ENCODE measurements at places on chromosomes 11 and 22.

DNA sequence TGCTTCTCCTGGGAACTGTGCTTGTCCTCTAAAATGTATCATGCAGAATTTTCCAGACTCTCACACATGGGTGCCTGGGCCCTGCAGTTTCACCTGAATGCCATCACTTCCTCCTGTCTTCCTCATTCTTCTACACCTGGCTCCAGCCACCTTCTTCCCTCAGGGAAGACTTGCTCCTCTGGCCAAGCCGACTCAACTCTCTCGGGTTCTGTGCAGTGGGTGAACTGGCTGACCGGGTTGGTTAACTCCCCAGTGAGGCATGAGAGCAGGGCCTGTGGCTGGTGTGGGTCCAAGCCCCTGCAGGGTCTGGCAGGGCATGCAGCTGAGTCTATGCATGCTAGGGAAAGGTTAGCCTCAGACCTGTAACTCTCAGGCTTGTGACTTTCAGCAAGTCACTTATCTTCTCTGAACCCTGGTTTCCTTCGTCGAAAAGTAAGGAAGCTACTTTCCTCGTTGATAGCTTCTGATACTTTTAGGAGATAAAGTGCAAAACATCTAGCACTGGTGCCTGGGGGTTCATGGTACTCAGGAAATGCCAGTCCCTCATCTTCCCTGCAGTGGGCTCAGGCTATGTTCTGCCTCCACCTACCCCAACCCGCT lies 11.9 kb downstream of the CD82 start:
- DNase-seq = no peak

- no peak for DNase-seq
Measured at GRCh38 chr22:30447656-30448055, 22.1 kb downstream of the MTFP1 start.

GRCh38 chr11:33869481-33870422 lies 22.1 kb downstream of the LMO2 start:
- DNase-seq = peak; percentile 46

DNA sequence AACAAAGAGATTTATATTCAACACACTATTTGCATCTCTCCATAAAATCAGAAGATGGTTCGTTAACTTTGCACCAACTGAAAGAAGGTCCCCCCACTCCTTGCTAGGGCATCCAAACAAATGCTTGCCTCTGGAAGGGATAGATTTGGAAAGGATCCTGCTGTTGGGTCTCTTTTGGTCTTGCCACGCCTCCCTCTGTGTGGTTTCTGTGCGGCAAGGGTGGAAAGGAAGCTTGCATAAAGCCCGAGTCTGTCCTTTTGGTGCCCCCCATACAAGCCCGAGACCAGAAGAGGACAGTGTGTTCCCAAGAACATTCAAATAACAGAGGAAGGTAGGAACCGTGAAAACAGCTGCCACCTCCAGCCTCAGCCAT lies 15.1 kb downstream of the SCGB1A1 start:
- DNase-seq = no peak

DNA sequence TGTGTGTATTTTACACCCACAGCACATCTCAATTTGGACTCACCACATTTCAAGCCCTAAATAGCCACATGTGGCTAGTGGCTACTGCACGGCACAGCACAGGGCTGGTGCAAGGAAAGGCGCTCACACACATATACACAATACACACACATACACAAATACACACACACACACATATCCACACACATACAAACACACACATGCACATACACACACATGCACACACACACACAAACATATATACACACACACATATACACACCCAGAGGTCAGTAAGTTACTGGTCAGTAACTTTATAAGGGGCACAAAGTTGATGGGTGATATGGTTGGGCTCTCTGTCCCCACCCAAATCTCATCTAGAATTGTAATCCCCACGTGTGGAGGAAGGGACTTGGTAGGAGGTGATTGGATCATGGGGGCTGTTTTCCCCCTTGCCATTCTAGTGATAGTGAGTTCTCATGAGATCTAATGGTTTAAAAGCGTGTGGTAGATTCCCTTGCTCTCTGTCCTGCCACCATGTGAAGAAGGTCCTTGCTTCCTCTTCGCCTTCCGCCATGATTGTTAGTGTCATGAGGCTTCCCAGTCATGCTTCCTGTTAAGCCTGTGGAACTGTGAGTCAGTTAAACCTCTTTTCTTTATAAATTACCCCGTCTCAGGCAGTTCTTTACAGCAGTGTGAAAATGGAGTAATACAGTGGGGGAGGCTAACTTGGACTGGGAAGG lies 37.6 kb upstream of the DKK3 start:
- DNase-seq = peak; percentile 47

DNA sequence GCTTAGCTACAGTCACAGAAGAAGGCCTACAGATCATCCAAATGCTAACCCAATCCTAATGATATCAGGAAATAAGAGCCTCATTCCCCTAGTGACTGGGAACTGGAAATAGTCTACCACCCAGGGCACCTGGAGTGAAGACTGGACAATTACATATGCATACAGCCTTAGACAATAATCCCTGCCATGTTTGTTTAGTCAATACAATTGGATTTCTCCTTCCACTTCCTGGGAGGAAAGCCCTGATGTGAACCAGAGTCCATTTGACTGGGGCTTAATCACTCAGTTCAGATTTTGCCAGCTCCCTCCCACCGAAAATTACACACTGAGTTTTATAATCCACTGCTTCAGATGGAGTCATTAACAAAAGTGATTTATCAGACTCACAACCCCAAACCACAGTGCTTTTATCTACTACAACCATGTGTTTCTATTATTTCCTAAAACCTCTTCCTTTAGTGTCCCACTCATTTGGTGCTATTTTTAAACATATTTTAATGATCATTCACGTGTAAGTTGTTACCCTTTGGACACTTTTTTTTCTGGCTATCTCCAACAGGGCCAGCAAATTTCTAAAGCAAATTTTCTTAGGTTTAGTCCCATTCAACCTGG lies 29.9 kb downstream of the CWF19L2 start:
- no peak for DNase-seq

DNA sequence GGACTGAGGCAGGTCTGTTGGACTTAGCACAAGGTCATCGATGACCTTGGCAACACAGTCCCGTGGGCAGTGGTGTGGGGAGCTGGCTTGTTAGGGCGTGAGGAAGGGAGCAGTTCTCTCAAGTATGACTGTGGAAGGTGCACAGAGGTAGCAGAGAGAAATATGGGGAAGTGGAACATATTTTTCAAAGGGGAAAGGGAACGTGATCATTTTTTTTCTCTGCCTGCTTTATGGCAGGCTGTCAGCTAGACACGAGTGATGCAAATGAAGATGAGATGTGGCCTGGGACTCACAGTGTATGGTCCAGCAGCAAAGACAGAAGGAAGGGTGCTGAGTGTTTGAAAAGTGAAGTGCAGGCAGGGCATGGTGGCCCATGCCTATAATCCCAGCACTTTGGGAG lies 30.6 kb downstream of the ADAMTS8 start:
- no peak for DNase-seq

- no peak for DNase-seq
Measured at GRCh38 chr11:6892400-6892799, at the start of gene OR2D2. Gene OR2D2, minus strand, starts transcription at chr11:6892500. Its CDS starts 0 bp downstream, at chr11:6892500.

DNA sequence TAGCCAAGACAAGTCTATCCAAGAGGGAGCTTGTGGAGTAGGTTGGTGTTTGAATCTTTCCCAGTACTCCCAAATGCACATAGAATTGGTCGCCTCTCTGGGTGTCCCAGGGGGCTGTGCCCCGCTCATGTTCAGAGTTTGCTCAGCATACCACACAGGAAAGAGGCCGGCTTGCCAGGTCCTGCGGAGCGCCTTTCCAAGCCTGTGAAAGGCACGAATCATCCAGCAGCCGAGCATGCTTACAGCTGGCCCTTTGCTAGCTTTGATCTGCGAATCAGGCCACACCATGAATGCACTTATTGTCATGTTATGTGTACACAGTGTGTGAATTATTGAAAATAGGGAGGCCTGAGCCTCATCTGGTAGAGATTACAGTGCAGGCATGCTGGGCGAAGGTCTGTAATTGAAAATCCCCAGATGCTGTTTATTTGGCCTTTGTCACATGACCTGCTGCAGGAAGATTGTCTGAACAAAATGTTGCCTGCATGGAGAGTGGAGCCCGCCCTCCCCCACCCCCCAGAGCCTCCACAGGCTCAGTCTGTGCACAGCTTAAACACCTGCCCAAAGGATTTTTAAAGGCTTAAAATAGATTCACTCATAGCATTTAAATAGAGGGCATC lies 163.3 kb upstream of the RASSF10 start:
- DNase-seq = peak; percentile 11

- peak; percentile 43 for DNase-seq
Measured at GRCh38 chr22:40044870-40045834, 50.4 kb downstream of the FAM83F start.

- no peak for DNase-seq
Measured at GRCh38 chr11:102064316-102064715, 17.1 kb downstream of the CFAP300 start.

DNA sequence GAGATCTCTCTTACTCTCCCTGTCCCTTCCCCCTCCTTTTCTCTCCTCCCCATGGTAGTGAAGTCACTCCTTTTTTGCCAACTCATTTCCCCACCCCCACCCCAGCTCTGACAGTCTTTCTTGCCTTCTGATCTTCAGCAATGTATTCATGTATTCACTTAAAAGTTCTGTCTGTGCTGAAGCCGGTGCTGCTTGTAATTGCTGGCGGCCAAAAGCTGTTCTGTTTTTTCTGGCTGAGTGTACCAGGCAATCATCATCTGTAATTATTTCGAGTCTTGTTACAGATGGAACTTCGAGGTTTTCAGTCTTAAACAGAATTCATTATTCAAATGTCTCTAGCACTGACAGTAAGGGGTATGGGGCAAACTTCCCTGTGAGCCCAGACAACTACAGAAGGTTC lies 99.5 kb downstream of the SPATA19 start:
- no peak for DNase-seq

GRCh38 chr22:27331526-27332281 lies 469.9 kb downstream of the MN1 start:
- DNase-seq = peak; percentile 15

- peak; percentile 67 for DNase-seq
Measured at GRCh38 chr22:35470903-35471321, 69.7 kb upstream of the RASD2 start.

GRCh38 chr11:70761094-70761907 lies 363.0 kb downstream of the CTTN start:
- DNase-seq = peak; percentile 5

- DNase-seq = no peak
Measured at GRCh38 chr11:117299351-117300282, 8.5 kb downstream of the BACE1-AS start.

GRCh38 chr11:121672630-121673487 lies 220.1 kb upstream of the SORL1-AS1 start:
- no peak for DNase-seq

GRCh38 chr11:73946798-73947458 lies 3.9 kb upstream of the DNAJB13 start:
- DNase-seq = no peak

GRCh38 chr22:27488456-27489177 lies 312.9 kb downstream of the MN1 start:
- DNase-seq = no peak

GRCh38 chr11:95545116-95545875 lies 244.3 kb downstream of the FAM76B start:
- peak; percentile 27 for DNase-seq

DNA sequence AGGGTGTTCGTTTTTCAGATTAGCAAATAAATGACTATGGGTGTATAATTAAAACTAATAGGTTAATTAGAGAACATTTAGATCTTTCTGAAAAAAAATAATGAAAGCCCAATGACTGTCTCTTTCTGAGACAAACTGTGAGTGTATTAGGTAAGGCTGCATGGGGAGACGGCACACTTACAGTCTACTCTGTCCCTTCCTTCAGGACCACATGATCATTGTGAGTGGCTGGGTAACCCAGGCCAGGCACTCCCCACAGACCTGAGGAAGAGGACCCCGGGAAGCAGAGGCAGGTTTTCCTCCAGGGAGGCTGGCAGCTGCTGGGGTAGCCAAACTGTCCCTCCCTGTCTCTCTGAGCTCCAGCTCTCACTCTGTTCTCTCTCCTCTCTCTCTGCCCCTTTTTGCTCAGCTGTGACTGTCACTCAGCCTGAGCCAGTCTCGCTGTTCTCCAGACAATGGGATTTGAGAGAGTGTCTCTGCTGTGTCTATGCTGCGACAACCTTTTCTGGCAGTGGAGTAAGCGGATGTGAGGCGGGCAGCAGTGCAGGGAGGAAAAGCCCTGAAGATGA lies 83.1 kb upstream of the NCAM1 start:
- no peak for DNase-seq

DNA sequence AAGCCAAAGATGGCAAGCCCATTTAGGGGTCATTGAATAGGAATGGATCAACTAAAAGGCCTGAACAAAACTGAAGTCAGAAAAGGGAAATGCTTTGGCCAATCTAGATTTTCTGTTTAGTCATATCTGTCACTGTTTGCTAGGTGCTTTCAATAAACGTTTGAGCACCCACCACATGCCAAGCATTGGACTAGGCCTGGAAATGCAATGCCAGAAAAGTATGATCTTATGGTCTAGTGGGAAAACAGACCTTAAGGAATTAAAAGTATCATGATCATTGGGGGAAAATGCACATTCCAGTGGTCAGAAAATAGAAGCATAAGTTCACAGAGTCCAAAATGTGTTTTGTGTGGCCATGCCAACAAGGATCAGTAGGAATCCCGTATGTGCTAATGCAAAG lies 76.8 kb upstream of the BIRC3 start:
- DNase-seq = peak; percentile 25

DNA sequence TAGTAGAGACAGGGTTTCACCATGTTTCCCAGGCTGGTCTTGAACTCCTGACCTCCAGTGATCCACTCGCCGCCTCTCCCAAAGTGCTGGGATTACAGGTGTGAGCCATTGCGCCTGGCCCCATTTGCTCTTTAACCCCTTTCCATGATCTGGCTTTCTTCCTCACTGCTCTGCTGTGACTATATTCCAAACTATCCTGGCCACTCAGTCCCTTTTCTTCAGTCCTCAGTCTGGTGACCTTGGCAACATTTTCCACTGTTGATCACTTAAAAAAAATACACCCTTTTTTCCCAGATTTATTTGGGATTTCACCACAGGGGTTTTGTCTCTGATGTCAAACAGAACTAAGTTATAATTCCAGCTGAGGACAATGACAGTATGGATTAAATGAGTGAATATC lies 24.5 kb downstream of the MMP20 start:
- DNase-seq = no peak

GRCh38 chr11:19426756-19427403 lies 186.1 kb upstream of the E2F8 start:
- no peak for DNase-seq

- no peak for DNase-seq
Measured at GRCh38 chr11:95070471-95070870, 3.8 kb downstream of the SRSF8 start.

DNA sequence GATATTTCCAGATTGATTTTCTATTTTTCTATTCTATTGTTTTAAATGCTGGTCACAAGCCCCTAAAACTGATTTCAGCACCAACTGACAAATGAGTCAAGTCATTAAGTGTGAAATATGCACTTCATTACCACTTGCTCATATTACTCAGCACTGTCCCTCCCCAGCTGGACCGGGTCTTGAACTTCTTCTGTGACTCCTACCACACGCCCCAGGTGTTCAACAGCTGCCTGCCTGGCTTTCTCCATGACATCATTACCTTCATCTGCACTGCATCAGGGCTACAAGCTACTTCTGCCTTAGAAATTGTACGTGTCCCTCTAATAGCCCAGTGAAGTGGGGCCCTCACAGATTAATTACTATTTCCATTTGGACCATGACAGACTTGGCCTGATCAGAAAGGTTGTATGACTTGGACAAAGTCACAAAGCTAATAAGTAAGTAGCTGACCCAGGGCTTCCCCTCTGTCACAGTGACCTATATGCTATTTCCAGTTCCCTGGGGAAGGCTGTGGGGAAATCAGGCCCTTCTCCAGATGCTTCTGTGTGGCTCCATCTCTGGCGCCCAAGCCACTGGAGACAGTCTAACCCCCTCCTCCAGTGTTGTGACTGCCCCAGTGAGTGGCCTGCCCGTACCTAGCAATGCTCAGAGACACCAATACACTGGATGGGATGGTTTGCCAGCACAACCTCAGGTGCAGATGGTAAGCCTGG lies 18.1 kb downstream of the TBC1D10A start:
- DNase-seq = peak; percentile 18

All from ELR (cell line).